ENCODE measurements at places on chromosomes 7 and 10. TPM values are rescaled to one million over a fixed set of nuclear protein-coding genes. Genes with fewer than 3 reads are reported as not detected.

- DNase-seq = peak; percentile 29
Measured at GRCh38 chr7:128104108-128104742, 73.0 kb upstream of the LRRC4 start.

GRCh38 chr7:142348921-142349405, 91.1 kb upstream of the PRSS58 start:
- DNase-seq = no peak

DNA sequence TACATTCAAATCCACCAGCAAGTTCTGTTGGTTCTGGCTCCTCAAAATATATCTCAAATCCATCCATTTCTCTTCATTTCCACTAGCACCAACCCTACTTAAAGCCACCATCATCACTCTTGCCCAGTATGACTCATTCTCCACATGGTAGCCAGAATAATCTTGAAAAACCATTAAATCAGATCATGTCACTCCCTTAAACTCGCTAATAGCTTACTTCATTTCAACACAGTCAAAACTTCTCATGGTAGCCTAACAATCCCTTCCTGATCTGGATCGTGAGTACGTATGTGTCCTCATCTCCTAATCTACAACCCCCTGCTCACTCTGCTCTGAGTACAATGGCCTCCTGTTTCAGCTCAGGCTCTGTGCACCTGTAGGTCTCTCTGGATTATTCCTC, 8.7 kb downstream of the EPC1 start:
- no peak for DNase-seq

- DNase-seq = no peak
Measured at GRCh38 chr7:144720710-144721109, 115.1 kb downstream of the TPK1 start.

The ZNF488 gene
- total RNA-seq = not detected

GRCh38 chr10:60293581-60294175, 96.0 kb downstream of the ANK3 start:
- DNase-seq = no peak

DNA sequence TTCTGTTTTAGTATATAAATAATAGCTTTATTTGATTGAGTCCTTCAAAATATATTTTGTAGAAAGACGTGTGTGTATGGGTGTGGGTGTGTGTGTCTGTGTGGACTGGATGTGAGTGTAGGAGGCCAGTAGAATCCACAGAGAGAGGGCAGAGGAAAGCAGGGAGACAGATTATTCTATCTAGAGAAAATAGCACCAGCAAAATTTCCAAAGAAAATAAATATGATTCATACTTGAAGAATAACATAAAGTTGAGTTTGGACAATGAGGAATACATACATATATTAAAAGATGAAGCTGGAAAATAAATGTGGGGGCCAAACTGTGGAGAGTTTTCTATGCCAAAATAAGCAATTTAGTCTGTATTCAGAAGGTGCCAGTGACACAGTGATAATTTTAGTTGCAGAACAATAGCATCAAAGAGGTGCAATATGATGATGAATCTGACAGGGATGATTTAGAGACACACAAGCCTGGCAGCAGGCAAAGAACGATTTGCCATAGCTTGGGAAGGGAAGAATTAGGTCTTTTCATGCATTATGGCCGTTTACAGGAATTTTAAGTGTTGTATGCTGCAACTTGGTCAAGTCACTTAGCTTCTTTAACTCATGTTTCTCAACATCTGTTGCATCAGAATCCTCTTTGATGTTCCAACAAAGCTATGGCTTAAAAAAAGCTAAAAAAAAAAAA, 121.3 kb downstream of the SEMA3A start:
- DNase-seq = no peak

DNA sequence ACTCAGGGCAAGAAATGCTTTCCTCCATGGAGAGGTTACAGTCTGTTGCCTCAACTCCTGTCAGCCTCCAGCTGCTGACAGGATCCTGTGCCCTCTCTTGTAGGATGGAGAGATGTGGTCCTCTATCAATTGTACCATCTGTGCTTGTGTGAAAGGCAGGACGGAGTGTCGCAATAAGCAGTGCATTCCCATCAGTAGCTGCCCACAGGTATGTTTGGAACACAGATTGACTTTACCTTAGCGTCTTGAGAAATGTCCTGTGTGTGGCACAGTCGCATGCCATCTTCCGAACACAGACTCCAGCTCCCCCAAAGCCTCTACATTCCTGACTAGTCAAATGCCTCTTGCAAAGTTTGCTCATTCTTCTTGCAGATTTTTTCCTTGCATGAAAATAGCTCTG, 152.6 kb downstream of the BMPER start:
- DNase-seq = no peak

GRCh38 chr10:47413531-47414226, 29.6 kb upstream of the ZNF488 start:
- DNase-seq = no peak

DNA sequence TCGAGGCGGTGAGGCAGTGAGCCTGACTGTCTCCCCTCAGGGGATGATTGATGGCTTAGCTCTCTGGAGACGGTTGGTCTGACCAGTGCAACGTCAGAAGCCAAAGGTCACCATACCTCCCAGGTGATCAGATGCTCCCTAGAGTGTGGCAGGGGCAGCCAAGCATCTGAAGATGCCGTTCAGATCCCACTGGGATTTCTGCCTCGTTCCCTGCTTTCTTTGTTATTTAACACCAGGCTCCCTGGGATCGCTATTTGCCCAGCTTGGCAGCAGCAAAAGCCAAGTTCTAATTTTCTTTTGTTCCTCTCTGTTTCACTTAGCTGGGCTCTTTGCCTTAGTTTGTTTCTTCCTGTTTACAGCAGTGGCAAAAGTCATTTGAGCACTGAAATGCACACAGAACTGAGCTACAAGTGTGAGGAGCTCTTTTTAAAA, 53.5 kb upstream of the SVIL start:
- peak; percentile 57 for DNase-seq

- DNase-seq = peak; percentile 14
Measured at GRCh38 chr10:113922787-113923570, 68.5 kb downstream of the NHLRC2 start.

The CHN2 gene
- 6.6 TPM for total RNA-seq

DNA sequence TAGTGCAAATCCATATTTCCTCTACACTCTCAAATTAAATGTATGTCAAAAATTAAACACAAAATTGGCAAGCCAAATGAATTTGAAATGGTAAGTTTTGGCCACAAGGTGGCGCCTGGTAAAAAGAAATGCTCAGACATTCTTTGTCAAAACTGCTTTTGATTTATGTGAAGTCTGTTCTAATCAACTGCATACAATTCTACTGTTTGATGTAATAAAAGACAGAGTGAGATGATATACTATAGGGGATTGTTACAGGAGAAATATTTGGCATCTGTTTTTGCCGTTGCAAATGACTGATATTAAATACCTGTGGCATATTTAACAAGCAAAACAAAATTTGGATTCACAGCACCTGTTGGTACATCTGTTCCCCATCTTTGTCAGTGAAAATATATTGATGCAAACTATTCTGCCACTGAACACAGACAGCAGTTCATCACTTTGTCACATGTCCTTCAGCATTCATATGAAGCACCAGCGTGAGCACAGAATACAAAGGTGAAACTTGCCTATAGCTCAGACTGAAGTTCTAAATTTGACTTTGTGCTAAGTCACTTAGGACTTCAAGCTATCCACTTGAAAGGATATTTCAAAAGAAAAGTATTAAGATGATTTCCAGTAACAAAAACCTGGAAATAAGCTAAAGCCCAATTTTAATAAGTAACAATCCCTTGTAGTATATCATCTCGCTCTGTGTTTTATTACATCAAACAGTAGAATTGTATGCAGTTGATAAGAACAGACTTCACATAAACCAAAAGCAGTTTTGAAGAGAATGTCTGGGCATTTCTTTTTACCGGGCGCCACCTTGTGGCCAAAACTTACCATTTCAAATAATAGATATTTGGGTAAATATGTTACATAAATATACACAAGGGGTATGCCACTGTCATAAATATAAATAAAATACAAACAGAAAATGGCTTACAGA, 10.2 kb upstream of the CH25H start:
- peak; percentile 65 for DNase-seq

DNA sequence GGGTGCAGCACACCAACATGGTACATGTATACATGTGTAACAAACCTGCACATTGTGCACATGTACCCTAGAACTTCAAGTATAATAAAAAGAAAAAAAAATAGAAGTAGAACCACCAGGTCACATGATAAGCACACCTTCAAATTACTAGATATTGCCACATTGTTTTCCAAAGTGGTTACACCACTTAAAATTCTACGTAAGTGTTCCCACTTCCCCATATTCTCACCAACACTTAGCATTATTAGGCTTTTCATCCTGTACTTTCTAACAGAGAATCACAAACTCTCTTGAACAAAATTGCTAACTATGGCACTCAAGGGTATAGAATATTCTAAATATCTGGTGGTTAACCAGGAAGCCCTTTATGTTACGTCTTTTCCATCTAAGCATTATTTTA, 22.6 kb downstream of the SH3PXD2A start:
- DNase-seq = no peak

The ACSM6 gene
- not detected for total RNA-seq

The FFAR4 gene
- total RNA-seq = 0.04 TPM

DNA sequence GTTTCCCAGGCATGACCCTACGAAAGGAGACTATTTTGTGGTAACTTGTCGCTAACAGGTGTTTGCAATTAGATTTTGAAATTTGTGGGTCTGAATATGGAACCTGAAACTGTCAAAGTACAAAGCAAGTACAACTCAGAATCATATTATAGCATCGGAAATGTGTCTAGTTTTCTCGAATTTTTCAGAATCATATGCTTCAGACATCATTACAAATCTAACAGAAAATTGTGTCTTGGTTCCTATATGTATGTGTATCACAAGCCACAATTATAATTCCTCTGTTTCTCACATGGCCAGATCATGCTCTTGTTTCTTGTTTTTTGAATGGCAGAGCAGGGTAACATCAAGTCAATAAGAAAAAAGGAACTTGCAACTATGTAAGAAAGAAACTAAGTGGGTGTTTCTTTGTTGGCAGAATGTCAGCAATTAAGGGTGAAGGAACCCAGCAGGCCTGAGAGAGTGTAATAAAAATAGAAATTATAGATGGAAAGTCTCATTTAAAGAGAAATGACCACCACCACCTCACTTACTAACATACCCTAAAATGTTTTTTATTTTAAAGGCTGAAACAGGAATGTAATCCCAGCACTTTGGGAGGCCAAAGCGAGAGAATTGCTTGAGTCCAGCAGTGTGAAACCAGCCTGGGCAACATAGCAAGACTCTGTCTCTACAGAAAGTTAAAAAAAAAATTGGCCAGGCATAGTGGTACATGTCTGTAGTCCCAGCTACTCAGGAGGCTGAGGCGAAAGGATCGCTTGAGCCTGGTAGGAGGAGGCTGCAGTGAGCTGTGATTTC, 51.3 kb downstream of the PRTFDC1 start:
- no peak for DNase-seq

DNA sequence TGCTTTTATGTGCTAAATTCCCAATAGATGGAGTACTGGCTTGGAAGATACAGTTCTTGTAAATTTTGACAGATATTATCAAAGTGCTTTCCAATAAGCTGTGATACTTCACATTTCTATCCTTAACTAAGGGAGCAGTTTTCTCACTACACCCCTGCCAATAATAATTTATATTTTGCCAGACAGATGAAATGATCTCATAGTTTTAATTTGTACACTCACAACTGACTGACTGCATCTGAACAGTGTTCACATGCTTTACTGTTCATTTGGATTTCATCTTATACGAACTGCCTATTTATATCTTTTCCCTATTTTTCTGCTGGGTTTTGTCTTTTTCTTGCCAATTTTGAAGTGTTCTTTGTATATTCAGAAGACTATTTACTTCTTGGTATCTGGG, 96.0 kb downstream of the BRAF start:
- DNase-seq = no peak

Data from neural progenitor cell (in vitro differentiated cells).